ENCODE measurements at places on chromosomes 16 and 17. TPM values are rescaled to one million over a fixed set of nuclear protein-coding genes. Genes with fewer than 3 reads are reported as not detected.

Gene OR4D1
- total RNA-seq = not detected

Gene KRT20
- not detected for total RNA-seq

Gene LYRM9
- total RNA-seq = 8.0 TPM

Gene RHOT2
- 56.8 TPM for total RNA-seq

Gene LRRC3C
- total RNA-seq = not detected

Gene KRT39
- not detected for total RNA-seq

Gene UBE2I
- 71.7 TPM for total RNA-seq

Gene MYO15A
- total RNA-seq = 0.15 TPM

Gene HAPSTR1
- total RNA-seq = 69.0 TPM

Gene ZNF624
- total RNA-seq = 0.86 TPM

Gene LGALS9C
- total RNA-seq = 1.0 TPM

Gene CSH1
- not detected for total RNA-seq

Gene SNRNP25
- total RNA-seq = 62.0 TPM

Gene CD300LB
- total RNA-seq = not detected

Gene RNF43
- not detected for total RNA-seq

Gene ZNF469
- total RNA-seq = 0.38 TPM

Gene CCDC144A
- 1.5 TPM for total RNA-seq

Gene TOX3
- not detected for total RNA-seq

Gene KRT40
- total RNA-seq = not detected

Gene TP53TG3B
- total RNA-seq = not detected

Gene SLX1B
- total RNA-seq = 28.7 TPM

Gene TAT
- total RNA-seq = not detected

Gene PSMC3IP
- total RNA-seq = 0.54 TPM

Gene TBC1D26
- total RNA-seq = not detected

Gene NPB
- total RNA-seq = 0.78 TPM

Gene PITPNM3
- total RNA-seq = 0.32 TPM

Gene KCNG4
- total RNA-seq = 0.10 TPM

Gene FTO
- 67.6 TPM for total RNA-seq

Gene GRAP
- 2.2 TPM for total RNA-seq

Gene GDPD1
- total RNA-seq = 1.8 TPM

Gene CRYM
- 6.2 TPM for total RNA-seq

Gene GINS2
- total RNA-seq = 1.5 TPM
